HCT116 (cell line): ENCODE measurements at places on chromosomes 5 and 9. TPM values are rescaled to one million over a fixed set of nuclear protein-coding genes. Genes with fewer than 3 reads are reported as not detected.

Gene BRINP1
- total RNA-seq, result not detected

Gene ATP10B
- 0.07 TPM for total RNA-seq

DNA sequence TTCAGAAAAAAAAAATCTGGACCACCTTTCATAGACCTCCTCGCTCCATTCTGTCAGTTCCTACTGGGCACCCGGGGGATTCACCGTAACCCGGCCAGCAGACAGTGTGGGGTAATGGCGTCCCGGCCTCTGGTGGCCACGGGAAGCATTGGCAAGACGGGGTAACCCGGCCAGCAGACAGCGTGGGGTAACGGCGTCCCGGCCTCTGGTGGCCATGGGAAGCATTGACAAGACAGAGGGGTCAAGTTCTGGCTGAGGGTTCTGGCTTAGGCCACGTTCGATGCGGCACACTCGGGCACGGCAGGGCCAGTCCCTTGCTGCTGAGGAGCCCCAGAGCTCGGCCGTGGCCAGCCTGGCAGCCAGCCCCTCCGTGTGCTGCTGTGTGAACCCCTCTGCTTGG is 116.2 kb upstream of the RAPGEF1 start:
- no peak for DNase-seq
- H3K36me3 ChIP-seq, result no peaks in the 10 kb centered on the region
- H3K4me3 ChIP-seq, result no peak overlapping the region
- no peak overlapping the region for H3K27ac ChIP-seq

GRCh38 chr5:120644516-120644915 is 180.4 kb downstream of the PRR16 start:
- no peaks in the 10 kb centered on the region for H3K36me3 ChIP-seq
- H3K27me3 ChIP-seq, result no peaks in the 10 kb centered on the region
- H3K27ac ChIP-seq, result no peak overlapping the region

- no peak overlapping the region for H3K4me3 ChIP-seq
- H3K27ac ChIP-seq, result no peak overlapping the region
- H3K36me3 ChIP-seq, result no peaks in the 10 kb centered on the region
- DNase-seq, result no peak
Measured at GRCh38 chr5:51203598-51203997, 179.7 kb upstream of the ISL1 start.

- no peaks in the 10 kb centered on the region for H3K4me1 ChIP-seq
- no peak overlapping the region for H3K27ac ChIP-seq
- no peaks in the 10 kb centered on the region for H3K27me3 ChIP-seq
Measured at GRCh38 chr5:36270175-36270574, 28.4 kb upstream of the NADK2 start.
